ENCODE measurements at places on chromosomes 1 and 21.

DNA sequence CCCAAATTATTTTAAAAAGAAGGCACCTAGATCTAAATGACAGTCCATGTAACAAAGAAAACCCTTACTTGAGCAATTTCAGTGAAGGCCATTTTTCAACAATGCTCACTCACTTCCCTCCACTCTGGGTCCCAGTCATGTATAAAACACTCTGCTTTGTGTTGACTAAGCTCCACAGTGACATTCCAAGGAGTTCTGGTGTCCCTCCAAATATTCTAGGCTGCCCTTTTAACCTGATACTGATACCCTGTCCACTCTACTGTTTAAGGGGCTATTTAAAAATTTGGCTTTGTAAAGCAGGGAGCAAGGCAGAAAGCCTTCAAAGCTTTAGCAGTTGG is 73.6 kb downstream of the GNG12 start:
- peak overlapping the region; percentile 73 for H3K27ac ChIP-seq
- no peak for DNase-seq
- H3K27me3 ChIP-seq: no peaks in the 10 kb centered on the region
- H3K4me1 ChIP-seq: peaks cover 13% of the 10 kb centered on the region
- no peak overlapping the region for H3K4me3 ChIP-seq
- H3K36me3 ChIP-seq: peaks cover 2% of the 10 kb centered on the region

GRCh38 chr1:39230261-39231190 is 26.0 kb downstream of the MACF1 start:
- peaks cover 6% of the 10 kb centered on the region for H3K4me1 ChIP-seq
- no peak overlapping the region for H3K27ac ChIP-seq
- H3K27me3 ChIP-seq: no peaks in the 10 kb centered on the region
- DNase-seq: no peak
- H3K36me3 ChIP-seq: peaks cover 2% of the 10 kb centered on the region
- no peak overlapping the region for H3K4me3 ChIP-seq

DNA sequence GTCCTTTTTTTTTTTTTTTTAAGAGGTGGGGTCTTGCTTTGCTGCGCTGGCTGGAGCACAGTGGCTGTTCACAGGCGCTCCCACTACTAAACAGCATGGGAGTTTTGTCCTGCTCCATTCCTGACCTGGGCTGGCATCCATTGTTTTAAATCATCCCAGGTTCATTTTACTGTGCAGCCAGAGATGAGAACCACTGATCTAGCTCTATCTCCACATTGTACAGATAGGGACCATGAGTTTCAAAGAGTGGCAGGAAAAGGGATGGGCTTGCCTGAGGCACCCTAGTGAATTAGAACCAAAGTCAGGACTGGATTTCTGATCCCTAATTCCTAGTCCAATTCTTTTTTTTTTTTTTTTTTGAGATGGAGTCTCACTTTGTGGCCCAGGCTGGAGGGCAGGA is 7.2 kb upstream of the TMEM222 start:
- no peak overlapping the region for H3K4me3 ChIP-seq
- peaks cover 8% of the 10 kb centered on the region for H3K4me1 ChIP-seq
- no peaks in the 10 kb centered on the region for H3K27me3 ChIP-seq
- no peak for DNase-seq

- peak overlapping the region; percentile 87 for H3K27ac ChIP-seq
- H3K4me3 ChIP-seq: peak overlapping the region; percentile 90
- no peaks in the 10 kb centered on the region for H3K27me3 ChIP-seq
- no peaks in the 10 kb centered on the region for H3K36me3 ChIP-seq
These were observed 5.1 kb upstream of the ARHGEF2 start for GRCh38 chr1:155983191-155984024.

DNA sequence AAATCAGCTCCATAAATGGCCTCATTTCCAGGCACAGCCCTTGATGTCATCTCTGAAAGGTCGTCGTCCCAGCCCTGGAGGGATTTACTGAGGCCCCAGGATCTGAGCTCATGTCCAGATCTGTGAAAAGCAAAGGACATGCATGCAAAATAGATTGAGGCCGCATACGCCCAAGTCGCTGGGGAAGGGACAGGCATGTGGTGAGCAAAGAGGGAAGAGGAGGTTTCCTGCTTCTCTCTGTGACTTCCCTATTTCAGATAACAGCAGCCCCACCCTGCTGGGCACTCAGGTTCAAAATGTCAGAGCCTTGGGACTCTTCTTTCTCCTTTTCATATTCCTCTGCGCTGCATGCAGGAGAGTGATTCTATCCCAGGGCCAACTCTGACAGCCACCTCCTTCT is 197.2 kb downstream of the ADSS2 start:
- no peaks in the 10 kb centered on the region for H3K4me1 ChIP-seq
- no peak overlapping the region for H3K4me3 ChIP-seq
- no peak for DNase-seq
- no peak overlapping the region for H3K27ac ChIP-seq
- no peaks in the 10 kb centered on the region for H3K36me3 ChIP-seq
- H3K27me3 ChIP-seq: no peaks in the 10 kb centered on the region

GRCh38 chr1:200448034-200448762 is 38.4 kb upstream of the ZNF281 start:
- H3K27me3 ChIP-seq: no peaks in the 10 kb centered on the region
- no peak overlapping the region for H3K27ac ChIP-seq
- no peaks in the 10 kb centered on the region for H3K36me3 ChIP-seq
- no peaks in the 10 kb centered on the region for H3K4me1 ChIP-seq
- no peak for DNase-seq
- H3K4me3 ChIP-seq: no peak overlapping the region

DNA sequence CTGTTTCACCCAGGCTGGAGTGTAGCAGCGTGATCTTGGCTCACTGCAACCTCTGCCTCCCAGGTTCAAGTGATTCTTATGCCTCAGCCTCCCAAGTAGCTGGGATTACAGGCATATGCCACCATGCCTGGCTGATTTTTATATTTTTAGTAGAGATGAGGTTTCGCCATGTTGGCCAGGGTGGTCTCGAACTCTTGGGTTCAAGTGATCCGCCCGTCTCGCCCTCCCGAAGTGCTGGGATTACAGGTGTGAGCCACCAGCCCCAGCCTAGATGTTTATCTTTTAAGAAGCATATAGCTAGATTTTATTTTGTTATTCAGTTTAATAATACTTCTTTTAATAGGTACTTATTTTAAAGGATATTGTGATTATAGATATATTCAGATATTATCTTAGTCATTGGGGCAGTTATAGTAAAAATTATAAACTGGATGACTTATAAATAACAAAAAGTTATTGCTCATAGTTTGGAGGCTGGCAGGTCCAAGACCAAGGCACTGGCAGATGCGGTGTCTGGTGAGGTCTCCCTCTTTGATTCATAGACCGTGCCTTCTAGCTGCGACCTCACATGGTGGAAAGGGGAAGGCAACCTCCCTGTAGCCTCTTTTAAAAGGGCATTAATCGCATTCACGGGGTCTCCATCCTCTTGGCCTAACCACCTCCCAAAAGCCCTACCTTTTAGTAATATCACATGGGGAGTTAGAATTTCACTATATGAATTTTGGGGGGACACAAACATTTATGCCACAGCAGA is 3.1 kb upstream of the KCNE2 start:
- H3K4me3 ChIP-seq: no peak overlapping the region
- DNase-seq: no peak
- H3K4me1 ChIP-seq: no peaks in the 10 kb centered on the region
- H3K27ac ChIP-seq: no peak overlapping the region

DNA sequence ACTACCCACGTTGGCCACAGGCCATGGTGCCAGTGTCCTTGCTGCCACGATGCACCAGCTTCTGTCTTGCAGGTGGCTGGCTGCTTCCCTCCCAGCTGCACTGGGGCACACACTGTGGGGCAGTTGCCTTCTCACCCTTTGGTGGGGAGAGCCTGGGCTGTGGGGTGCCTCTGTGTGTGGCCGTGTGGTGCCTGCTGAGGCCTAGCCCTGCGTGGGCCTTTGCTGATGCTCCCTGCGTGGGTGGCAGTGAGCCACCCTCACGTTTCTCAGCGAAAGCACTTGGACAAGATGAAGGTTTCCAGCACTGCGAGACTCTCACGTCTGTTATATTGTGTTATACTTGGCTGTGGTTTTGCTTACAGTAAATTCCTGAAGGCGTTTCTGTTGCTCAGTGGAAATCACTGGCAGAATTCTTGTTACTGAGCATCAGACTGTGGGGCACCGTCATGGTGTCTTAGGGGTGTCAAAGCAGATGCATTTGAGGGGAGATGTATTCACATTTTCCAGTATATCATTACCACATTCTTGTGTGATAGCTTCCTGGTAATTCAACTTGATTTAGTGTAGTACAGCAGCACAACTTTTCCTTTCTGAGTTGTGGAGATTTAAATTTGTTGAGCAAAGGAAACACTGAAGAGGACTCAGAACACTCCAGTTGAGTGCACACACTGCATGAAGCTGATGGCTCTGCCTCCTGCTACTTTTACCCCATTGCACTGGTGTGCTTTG is 124.7 kb downstream of the PCBP3 start:
- H3K27ac ChIP-seq: no peak overlapping the region
- H3K27me3 ChIP-seq: no peaks in the 10 kb centered on the region
- peak; percentile 21 for DNase-seq
- H3K4me1 ChIP-seq: no peaks in the 10 kb centered on the region
- no peaks in the 10 kb centered on the region for H3K36me3 ChIP-seq

DNA sequence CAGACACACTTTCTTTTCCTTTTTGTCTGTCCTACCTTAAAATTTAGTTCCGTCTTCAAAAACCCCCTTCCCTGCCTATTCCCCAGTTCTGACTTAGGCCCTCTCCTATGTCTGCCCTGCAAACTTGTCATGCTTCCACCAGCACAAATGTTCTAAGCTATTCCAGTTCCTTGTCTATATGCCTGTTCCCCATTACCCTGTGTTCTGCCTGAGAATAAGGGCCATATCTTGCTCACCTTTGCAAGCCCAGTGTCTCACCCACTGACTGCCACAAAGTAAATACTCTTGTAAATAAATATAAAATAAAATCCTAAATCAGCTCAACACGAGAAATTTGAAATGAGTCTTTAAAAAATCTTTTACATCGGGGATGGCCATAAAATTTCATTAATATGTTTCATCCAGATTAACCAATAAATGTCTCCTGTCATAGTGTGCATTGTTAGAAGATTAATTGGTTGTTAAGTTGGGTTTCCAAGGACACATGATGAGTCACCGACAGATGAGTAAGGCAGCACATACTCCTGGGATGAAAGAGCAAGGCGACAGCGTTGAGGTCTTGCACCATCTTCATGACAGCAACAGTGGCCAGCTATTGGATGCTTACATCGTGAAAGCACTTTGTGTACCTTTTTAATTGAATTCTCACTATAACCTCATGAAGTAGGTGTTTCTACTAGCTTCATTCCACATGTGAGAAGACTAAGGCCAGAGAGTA is 92.6 kb upstream of the NGF start:
- H3K27me3 ChIP-seq: no peaks in the 10 kb centered on the region
- peaks cover 29% of the 10 kb centered on the region for H3K4me1 ChIP-seq
- H3K4me3 ChIP-seq: no peak overlapping the region
- peak overlapping the region; percentile 67 for H3K27ac ChIP-seq
- DNase-seq: peak; percentile 94

DNA sequence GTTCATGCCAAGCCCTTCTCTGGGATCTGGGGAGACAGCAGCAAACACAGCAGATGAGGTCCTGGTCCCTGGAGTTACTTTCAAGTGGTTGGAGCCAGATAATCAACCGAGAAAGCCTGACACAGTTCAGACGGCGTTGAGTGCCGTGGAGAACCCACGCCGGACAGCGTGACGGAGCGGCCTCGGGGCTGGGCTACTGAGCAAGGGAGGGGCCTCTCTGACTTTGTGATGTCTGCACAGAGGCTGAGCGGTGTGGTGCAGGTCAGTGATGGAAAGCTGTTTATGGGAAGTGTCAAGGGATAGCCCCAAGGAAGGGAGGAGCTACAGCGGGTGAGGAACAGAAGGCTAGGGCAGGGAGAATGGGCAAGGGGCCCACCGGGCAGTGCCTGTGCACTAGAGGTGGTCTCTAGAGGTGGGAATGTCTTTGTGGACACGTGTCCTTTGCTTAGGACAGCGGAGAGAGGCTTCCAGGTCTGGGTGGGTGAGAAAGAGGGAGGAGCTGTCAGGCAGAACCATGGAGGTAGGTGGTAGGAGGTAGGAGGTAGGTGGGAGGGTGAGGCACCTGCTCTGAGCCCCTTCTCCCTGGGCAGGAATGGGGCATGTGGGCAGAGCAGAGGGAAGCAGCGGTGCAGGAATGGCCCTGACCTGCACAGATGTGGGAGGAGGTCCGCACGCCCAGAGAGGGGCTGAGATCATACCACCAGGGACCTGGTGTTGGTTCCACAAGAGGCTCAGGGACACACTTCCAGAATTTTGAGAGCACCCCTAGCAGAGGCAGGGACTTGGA is 62.8 kb downstream of the RUNX3 start:
- H3K27ac ChIP-seq: no peak overlapping the region
- H3K27me3 ChIP-seq: peaks cover 8% of the 10 kb centered on the region
- DNase-seq: no peak
- no peak overlapping the region for H3K4me3 ChIP-seq
- H3K36me3 ChIP-seq: no peaks in the 10 kb centered on the region

- peak overlapping the region; percentile 38 for H3K27ac ChIP-seq
- peak; percentile 52 for DNase-seq
- peaks cover 31% of the 10 kb centered on the region for H3K36me3 ChIP-seq
- H3K4me1 ChIP-seq: peaks cover 29% of the 10 kb centered on the region
- H3K4me3 ChIP-seq: peak overlapping the region; percentile 76
- H3K27me3 ChIP-seq: no peaks in the 10 kb centered on the region
These were observed 4.0 kb downstream of the ENO1 start for GRCh38 chr1:8874230-8875201.

DNA sequence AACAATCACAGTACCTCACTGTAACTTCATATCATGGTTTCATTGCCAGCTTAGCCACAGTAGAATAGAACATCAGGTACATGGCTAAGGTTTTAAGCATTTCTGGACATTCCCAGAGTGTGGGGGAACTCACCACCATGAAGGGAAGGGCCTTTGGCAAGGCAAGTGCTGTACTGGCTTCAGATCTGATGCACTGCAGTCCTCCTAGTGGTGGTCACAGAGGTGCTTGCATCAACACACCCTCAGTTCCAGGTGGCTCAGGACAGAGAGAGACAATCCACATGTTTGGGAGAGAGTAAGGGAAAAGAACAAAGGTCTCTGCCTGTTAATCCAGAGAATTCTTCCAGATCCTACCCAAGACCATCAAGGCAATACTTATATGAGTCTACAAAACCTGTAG is 528.4 kb upstream of the RGS18 start:
- H3K27ac ChIP-seq: no peak overlapping the region
- H3K4me3 ChIP-seq: no peak overlapping the region
- H3K27me3 ChIP-seq: no peaks in the 10 kb centered on the region

GRCh38 chr1:207009182-207009850 is 23.2 kb downstream of the C1orf116 start:
- H3K4me3 ChIP-seq: no peak overlapping the region
- DNase-seq: no peak
- no peaks in the 10 kb centered on the region for H3K36me3 ChIP-seq
- no peaks in the 10 kb centered on the region for H3K4me1 ChIP-seq
- H3K27me3 ChIP-seq: no peaks in the 10 kb centered on the region

GRCh38 chr1:175840787-175841186 is 97.4 kb upstream of the TNR start:
- no peaks in the 10 kb centered on the region for H3K4me1 ChIP-seq
- H3K27me3 ChIP-seq: no peaks in the 10 kb centered on the region
- no peak for DNase-seq
- H3K4me3 ChIP-seq: no peak overlapping the region

Data from fibroblast of lung (primary cell).